ENCODE measurements at places on chromosomes 6 and 20.

DNA sequence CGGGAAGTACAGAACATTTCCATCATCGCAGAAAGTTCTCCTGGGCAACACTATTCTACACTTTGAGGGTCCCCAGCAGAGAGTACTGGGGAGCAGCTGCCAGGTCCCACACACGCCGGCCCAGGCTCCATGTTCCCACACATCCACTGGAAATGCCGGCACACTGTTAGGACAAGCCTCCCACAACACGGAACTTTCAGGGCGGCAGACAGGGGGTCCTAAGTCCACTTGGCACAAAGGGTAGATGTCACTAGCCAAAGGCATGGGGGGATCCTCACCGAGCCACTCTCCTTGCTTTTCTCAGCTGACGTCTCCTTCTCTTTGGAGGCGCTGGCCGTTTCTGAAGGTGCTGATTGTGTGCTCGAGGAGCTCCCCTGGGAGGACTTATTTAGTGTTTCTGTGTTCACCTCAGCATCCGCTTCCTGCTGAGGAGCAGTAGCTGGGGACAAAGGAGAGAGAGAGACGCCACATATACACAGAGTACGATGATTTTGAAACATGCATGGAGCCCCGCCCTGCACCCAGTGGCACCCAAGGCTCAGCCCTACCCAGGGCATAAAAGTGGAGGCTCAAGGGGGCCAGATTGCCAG, 135.4 kb downstream of the ZMYND8 start:
- DNase-seq, result no peak

DNA sequence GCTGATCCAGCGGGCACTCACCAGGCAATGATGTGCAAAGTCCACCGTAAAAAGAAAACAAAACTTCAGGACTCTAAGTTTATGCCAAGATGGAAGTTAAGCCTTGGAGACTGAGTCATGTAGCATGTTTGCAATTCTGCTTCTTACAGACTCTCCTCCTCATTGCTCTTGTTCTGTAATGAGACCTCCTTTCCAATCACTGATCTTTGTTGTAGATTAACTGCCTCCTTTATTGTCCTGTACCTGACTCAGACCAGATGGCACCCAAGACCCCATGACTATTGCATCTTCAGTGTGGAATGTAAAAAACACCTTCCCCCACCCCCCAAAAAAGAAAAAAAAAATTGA, 11.2 kb downstream of the NEU1 start:
- no peak for DNase-seq

DNA sequence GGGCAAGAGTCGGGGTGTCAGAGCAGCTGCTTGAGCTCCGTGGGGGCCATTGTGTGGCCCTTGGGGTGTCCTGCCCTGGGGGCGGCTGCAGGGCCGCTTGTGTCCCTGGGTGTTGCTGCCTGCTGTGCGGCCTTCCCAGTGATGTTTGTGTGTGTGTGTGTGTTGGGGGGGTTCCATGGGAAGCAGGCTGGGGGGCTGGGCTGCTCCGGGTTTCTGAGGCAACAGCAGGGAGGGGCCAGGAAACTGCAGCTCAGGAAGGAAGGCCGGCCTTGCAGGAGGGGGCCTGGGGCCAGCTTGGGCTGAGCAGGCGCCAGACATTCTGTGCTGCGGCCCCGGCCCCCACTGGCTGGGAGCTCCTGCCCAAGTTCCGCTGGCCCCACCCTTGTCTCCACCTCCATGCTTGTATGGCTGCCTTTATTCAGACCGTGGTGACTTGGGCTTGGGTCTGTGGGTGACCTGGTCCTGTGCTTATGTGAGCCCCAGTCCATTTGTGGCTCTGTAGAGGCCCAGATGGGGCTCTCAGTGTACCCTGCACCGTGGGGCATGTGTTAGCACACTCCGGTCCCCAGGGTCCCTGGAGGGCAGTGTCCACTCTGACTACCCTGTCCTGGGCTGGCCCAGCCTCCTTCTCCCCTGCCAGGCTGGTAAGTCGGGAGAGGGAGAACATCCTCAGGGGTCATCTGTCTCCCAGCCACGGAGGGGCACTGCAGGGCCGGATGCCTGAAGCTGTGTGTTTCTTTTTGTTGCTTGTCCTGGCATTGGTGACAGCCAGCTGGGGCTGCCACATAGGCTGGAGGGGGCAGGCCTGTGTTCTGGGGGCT, 4.6 kb upstream of the SOX18 start:
- DNase-seq, result peak; percentile 62

DNA sequence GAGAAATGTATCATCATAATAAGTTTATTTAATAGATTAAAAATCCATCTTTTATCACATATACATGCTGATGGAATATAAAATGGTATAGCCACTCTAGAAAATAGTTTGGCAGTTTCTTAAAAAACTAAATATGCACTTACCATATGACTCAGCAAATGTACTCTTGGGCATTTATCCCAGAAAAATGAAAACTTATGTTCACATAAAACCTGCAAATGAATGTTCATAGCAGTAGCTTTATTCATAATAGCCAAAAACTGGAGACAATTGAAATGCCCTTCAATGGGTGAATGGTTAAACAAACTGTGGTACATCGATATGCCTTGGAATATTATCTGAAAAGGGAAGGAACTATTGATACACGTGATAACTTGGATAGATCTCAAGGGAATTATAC, 6.4 kb upstream of the NCOA7 start:
- DNase-seq, result peak; percentile 85

GRCh38 chr6:22113026-22113766, 183.6 kb downstream of the PRL start:
- peak; percentile 97 for DNase-seq

- DNase-seq, result no peak
Measured at GRCh38 chr20:46774236-46774635, 64.8 kb downstream of the SLC2A10 start.

DNA sequence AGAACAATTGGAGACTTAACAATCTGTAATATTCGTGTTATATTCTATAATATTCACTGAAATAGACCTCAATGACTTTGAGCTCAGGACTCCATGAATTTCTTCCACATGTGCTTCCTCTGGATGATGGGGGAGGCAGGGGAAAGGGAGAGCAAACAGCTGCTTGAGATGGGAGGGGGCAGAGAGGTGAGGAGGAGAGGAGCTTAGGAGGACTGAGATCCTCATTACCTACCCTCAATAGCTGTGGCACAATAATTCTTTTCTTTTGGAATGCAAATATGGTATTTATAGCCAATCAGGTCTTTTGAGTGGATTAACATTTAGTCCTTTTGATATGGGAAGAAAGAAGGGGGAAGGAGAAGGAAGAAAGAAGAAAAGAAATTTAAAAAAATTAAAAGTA, 64.1 kb upstream of the ZNF217 start:
- no peak for DNase-seq

DNA sequence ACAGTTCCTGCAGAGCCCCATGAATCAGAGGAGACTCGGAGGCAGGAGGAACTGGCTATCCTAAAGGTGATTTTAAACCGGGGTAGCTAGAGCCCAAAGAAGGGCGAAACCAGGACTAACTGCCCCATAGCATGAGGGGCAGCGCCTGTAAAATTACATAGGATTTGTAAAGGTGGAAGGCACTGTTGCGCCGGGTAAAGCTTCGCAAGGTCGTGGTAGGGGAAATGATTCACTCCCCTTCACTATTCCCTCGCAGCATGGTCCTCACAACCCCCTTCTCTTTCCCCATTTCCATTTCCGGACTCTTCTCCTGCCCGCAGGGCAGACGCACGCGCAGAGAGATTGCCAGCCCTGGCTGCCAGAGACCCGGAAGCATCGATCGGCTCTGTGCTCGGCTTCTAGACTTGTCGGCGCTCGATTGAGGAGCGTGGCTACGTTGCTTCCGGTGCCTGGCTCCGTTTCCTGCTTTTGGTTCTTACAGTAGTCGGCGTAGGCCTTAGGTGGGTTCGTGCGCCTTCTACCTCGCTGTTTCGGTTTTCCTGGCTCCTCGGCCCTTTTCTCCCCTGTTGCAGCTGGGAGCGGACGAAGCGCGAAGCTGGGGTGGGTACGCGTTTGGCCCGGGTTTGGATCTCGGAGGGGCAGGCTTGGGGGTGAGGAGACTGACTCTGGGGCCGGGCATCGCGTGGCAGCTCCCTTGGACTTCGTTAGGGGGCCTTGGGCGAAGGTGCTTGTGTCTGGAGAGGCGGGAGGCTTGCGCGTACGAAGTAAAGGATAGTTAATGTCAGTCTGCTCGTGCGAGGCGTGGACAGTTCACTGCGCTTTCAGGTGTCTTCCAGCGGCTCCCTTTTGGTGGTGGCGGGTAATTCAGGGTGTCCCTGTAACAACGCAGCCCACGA, at the start of gene SNRPB2:
Gene SNRPB2 (plus strand): TSS at position 462 of the 896 bp plus-strand sequence. CDS start 1,677 bp downstream, outside the sequence.
- DNase-seq, result peak; percentile 96

DNA sequence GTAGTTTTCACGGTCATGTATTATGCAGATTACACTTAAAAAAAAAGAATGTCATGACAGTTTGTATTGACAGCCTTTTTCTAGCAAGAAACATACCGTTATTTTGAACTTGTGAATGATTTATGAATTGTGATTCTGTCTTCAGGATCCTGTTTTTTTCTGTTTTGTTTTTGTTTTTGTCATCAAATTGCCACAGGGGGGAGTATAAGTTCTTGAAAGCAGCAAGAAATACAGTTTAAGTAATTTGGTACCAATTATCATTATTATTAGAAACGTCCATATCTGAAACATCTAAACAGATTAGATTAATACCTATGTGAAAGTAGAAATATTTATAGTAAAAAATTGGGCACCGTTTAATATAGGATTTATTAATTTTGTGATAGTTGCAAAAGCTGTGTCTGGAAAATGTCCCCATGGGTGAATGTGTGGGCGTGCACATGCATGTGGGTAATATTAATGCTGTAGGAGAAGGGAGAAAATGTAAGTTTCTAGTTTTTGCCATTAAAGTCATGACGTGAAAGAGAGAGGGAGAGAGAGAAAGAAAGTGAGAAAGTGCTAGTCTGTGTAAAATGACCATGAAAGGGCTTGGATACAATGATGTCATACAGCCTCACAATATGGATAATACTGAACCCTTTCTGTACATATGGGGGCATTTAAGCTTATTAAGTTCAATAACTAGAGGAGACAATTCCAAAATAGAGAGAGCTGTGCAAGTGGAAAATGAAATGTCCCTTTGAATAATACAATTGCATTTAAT, 9.4 kb upstream of the CCN2 start:
- no peak for DNase-seq

GRCh38 chr6:163539101-163539762, 124.7 kb downstream of the QKI start:
- DNase-seq, result no peak

GRCh38 chr20:40603057-40603651, 85.9 kb downstream of the MAFB start:
- DNase-seq, result no peak

GRCh38 chr6:36373368-36374019, 14.0 kb downstream of the ETV7 start:
- no peak for DNase-seq

DNA sequence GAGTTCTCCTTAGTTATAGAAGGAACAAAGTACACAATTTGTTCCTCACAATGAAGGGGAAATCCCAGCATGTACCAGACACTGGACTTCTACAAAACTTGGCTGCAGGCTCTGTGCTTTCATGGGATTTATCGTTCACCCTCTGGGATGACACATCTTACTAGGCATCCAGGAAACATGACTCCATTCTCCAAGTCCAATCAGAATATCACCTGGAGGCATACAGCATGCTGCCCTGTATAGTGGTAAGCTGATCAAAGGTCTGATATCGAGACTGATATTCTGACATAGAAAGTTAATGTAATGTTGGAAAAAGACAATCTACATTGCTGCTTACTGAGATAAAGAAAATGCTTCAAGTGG, 6.7 kb downstream of the RWDD2A start:
- peak; percentile 43 for DNase-seq

- DNase-seq, result peak; percentile 67
Measured at GRCh38 chr20:51529758-51530157, 12.8 kb downstream of the NFATC2 start.

DNA sequence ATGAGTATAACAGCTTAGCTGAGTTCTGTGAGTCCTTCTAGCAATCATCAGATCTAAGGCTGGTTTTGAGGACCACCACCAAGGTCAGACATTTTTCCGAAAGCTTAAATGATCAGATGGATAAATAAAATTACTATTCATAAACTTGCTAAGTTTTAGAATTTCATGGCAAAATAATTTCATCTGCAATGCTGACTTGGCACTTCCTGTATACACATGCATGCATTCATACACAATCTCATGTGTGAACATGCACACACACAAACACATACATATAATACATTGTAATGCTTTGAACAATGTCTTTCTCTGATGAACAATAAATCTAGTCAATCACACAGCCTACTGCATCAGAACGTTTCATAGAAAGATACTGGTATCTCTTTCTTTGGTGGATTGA, 1068.3 kb downstream of the HACE1 start:
- no peak for DNase-seq

DNA sequence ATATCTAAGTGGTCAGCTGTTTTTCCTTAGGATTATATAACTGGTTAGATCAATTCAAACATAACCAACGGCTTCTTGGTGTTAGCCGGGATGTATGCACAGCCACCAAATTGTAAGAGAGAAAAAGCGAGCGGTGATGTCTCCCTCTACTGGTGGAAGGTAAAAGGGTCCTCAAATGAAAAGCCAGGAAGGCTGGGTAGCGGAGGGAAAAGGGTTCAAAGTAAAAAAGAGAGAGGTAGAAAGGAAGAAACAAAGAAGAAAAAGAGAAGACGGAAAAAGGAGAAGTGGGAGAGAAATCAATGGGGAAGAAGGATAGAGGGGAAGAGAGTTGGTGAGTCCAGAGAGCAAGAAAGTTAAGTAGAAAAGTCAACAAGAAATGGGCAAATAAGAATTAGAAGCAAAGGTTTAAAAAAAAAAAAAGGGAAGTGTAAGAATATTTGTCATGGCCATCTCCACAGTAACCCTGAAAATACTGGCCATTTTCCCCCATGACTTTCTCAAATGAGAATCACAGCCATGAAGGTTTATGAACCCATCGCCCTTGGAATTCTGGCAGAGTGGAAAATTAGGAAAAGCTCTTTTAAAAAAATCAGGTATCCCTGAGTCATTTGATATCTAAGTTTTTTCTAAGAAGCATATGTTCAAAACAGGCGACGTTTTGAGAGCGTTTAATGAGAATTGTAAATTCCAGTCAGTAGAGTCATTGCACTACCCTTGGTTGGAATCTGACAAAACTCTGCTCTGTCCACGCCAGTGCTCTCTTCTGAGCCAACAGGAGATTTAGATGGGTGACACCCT, 155.6 kb upstream of the SNX9 start:
- DNase-seq, result peak; percentile 63

- DNase-seq, result no peak
Measured at GRCh38 chr6:152379423-152379822, 257.7 kb downstream of the SYNE1 start.

GRCh38 chr20:10603378-10603777, 70.4 kb downstream of the JAG1 start:
- no peak for DNase-seq

All from fibroblast of upper back skin (primary cell).